ENCODE measurements at places on chromosomes 5 and 9.
A peak's percentile ranks its signal among the peaks of the same experiment; 100 is the strongest.

- no peak for DNase-seq
Measured at GRCh38 chr5:138543730-138544104, 681 bp upstream of the ETF1 start.

DNA sequence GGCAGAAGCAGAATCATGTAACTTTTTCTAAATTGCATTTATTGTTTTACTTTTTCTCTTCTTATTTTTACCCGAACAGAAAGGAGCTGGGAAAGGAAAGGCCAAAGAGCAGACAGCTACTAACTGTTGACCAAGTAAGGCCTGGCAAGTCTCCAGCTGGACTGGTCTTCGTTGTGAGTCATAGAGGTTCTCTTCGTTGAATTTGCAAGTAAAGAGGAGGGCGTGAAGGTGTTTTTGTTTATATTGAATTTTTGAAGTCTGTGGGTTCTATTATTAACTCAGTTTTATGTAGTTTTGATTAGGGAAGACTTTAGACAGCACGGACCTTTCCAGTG, 416.5 kb upstream of the CCNH start:
- no peak for DNase-seq

- DNase-seq = no peak
Measured at GRCh38 chr9:96064826-96065481, 189.5 kb downstream of the ERCC6L2 start.

- no peak for DNase-seq
Measured at GRCh38 chr5:1748845-1749244, 50.8 kb downstream of the MRPL36 start.

GRCh38 chr9:6942406-6942805, 184.6 kb downstream of the KDM4C start:
- peak; percentile 62 for DNase-seq
